Brain microvascular endothelial cell (primary cell): ENCODE measurements at places on chromosomes 16 and 17.

DNA sequence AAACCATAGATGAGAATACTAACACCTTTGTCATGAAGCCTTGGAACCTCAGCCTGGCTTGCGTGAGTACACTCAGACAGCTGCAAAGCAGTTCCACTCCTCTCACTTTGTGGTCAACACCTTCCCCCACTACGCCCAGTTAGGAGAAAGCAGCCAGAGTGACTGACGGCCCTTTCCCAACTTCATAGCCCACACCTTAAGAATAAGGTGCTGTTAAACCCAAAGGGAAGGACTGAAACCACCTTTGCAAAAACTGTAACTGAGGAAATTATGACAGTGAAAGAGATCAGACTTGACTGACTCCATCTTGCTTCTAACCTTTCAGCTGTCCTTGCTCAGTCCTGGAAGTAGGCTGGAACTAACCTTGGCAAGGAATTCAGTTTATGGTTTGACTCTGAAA is 13.7 kb downstream of the N4BP1 start:
- no peak for DNase-seq

- DNase-seq: peak; percentile 66
Measured at GRCh38 chr16:80824623-80825364, 20.4 kb upstream of the CDYL2 start.

- DNase-seq: peak; percentile 90
Measured at GRCh38 chr16:2835638-2836493, 5.8 kb downstream of the ZG16B start.

DNA sequence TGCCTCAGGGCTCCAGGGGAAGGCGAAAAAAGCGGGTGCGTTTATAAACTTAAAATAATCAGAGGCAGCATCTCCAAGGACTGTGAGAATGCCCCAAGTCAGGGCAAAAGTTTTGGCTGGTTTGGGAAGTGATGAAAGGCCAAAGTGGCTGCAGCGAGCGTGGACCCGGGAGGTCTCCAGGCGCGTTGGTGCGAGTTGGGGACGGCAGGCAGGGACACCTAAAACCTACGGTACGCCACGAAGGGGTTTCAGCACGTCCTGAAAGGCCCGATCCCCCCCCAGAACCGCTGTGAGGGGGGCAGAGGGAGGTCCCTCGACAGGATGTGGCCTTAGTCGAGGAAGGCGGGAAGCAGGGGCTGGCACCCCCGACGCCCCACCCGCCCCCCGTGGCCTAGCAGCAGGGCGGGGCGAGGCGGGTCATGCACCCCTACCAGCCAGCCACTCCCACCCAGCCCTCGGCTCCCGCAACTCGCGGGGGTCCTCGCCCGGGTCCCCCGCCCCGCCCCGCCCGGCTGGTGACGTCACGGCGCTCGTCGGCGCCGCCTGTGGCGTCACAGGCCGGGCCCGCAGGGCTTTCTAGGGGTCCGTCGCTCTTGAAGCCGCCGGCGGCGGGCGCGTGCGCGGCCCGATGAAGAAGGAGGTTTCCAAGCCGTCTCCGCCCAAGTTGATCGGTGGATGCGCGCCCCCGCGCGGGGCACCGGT is at the start of gene MYCBPAP:
Gene MYCBPAP (plus strand): TSS at position 569 of the 702 bp plus-strand sequence. CDS start 236 bp downstream, outside the sequence.
- peak; percentile 65 for DNase-seq

DNA sequence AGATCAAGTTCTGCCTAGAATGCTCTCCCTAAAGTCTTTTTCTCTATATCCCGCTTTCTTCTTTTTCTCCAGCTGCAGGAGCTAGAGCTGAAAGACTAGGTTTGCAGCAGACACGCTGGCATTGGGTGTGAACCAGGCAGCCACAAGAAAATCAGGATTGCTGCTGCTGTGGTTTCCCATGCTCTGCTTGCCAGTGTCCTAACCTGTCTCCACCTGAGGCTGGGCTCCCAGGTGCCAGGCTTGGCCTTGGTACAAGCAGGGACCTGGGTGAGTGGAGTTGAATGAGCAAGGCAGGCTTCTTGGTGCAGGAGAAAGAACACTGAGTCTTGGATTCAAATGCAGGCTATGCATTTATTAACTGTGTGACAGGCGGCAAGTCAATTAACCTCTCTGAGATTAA is 440.3 kb upstream of the MAF start:
- DNase-seq: no peak

GRCh38 chr16:5885521-5885920 is 787.9 kb upstream of the EEF2KMT start:
- no peak for DNase-seq

- no peak for DNase-seq
Measured at GRCh38 chr17:36578671-36579070, 13.0 kb upstream of the DHRS11 start.

GRCh38 chr16:12211870-12212690 is 235.5 kb downstream of the SNX29 start:
- no peak for DNase-seq

GRCh38 chr16:82137822-82138167 is 32.2 kb downstream of the MPHOSPH6 start:
- no peak for DNase-seq

DNA sequence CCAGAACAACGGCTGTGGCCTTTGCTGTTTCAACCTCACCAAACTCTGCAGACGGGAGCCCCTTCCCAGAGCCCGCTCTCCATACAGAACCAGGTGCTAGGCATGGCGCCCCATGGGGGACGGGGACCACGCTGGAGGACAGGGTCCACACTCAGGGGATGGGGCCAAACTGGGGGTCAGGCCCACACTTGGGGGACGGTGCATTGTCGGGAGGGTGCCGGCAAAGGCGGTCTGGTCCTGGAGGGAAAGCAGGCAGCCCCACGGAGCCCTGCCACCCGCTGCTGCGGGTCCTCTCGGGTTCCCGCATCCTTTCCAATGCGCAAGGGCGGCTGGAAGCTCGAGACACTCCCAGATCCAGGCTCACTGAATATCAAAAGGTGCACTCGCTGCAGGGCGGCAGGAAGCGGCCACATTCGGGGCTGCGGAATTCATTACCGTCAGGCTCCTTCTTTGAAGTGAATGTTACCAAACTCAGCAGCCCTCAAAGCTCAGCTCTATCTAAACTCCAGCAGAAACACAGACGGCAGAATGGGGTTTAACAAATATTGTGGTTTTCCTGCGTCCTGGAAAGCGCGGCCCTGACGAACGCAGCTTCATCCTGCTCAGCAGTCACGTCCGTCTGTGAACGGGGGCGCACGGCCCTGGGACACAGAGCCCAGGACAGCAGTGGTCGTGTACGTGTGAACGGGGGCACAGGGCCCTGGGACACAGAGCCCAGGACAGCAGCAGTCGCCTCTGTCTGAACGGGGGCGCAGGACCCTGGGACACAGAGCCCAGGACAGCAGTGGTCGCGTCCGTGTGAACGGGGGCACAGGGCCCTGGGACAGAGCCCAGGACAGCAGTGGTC is 41.3 kb downstream of the LMF1 start:
- DNase-seq: no peak

DNA sequence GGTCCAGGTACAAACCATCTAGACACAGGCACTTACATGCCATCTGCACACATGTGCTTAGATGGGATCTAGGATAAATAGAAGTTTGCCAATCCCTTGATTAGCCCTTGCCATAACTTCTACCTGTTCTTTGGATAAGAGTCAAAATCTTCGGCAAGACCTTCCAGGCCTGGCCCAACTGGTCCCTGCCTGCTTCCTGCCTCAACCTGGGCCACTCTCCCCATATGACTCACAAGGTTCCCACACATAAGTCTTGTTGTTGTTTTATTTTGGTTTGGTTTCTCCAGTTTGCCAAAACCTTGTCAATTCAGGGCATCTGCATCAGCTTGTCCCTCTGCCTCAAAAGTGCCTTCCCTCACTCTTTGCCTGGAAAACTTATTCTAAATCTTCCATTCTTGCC is 95.3 kb upstream of the XYLT1 start:
- DNase-seq: no peak

DNA sequence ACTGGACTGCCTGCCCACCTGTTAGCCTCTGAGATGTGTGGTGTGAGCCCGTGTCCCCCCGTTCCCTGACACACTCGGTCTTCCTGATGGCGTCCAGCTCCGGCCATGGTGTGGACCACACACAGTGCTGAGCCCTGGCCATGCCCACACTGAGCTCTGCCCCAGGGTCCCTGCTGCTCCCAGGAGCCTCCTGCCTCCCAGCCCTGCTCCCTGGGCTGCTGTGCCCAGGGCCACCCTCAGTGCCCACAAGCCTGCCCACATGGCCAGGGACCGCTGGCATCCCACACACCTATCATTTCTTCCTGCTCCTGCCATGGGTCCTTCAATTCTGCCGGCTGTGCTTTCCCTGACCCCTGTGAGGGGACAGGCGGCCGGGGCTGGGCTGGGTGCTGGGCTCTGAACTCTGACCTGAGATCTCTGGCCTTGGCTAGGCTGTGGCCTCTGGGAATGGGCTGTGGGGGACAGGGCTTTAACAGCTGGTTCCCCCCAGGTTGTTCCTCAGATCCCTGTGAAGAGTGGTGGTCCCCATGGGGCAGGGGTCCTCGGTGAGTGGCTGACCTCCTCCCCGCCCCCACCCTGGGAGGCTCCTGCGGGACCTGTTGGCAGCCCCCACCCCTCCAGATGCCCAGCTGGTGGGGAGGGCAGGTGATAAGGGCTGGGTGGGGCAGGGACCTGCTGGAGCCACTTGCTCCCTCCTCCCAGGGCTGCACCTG is 4.0 kb downstream of the CEMP1 start:
- DNase-seq: no peak

GRCh38 chr17:78651554-78651953 is 74.4 kb upstream of the DNAH17 start:
- no peak for DNase-seq

- no peak for DNase-seq
Measured at GRCh38 chr17:54194268-54194667, 371.5 kb downstream of the KIF2B start.

DNA sequence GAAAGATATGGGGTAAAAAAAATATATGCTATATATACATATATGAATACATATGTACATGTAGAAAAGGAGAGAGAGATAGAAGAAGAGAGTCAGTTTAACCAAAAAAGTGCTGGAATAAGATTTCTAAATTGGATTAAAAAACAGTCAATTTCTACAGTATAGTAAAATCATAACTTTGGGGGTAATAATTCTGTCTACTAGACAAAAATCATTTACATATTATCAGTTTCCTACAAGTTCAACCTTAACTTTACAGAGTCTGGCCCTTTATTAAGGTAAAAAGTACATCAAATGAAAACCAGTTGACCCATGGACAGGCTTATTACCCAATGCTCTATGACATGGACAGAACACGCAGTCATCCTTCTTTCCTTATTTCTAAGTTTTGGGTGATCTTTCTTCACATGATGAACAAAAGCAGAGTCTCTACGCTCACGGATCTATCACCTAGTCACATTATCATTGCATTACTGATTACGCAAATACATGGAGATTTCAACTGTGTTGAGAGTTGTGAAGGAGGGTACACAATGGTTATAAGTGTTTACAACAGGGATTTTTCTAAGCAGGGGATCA is 63.9 kb upstream of the SMIM36 start:
- no peak for DNase-seq

GRCh38 chr16:67699265-67699664 is 19.9 kb downstream of the GFOD2 start:
- no peak for DNase-seq

DNA sequence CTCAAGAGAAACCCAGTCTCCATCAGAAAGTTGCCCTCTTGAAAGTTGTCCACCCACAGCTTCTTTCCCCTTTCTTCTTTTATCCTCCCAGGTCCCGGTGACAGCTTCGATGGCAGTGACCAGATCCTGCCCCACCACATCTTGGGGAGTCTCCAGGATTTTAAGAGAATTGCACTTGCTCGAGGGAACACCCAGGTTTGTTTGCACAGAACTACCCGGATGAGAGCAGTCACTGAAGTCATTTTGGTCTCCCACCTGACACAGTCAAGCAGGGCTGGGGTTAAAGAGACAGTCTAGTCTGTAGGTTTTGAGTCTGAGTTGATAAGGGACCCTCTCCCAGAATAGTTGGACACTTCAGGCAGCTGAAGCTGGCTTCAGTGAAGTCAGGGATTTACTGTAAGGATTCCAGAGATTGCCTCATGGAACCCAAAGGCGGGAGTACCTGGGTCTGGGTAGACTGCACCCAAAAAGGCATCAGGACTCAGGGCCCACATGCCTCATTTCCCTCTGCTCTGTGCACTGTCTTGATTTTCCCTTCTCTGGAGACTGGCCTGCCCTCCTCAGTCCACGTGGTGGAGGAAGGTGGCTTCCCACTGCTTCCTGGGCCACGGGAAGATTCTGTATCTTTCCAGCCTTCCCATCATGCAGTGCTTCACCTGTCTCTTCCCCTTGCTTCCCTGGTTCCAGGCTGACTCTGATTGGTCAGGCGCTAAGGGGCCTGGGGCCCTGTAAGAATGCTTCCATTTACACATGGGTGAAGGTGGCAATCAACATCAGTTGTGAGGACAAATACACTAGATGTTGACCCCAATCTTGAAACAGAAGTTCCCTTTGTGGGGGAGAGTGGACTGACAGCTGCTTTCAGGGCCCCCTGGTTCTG is 9.5 kb downstream of the MYCBPAP start:
- DNase-seq: no peak

- peak; percentile 68 for DNase-seq
Measured at GRCh38 chr16:87123356-87124001, 193.7 kb downstream of the C16orf95 start.

- DNase-seq: no peak
Measured at GRCh38 chr16:68898026-68898425, 54.7 kb downstream of the TANGO6 start.

DNA sequence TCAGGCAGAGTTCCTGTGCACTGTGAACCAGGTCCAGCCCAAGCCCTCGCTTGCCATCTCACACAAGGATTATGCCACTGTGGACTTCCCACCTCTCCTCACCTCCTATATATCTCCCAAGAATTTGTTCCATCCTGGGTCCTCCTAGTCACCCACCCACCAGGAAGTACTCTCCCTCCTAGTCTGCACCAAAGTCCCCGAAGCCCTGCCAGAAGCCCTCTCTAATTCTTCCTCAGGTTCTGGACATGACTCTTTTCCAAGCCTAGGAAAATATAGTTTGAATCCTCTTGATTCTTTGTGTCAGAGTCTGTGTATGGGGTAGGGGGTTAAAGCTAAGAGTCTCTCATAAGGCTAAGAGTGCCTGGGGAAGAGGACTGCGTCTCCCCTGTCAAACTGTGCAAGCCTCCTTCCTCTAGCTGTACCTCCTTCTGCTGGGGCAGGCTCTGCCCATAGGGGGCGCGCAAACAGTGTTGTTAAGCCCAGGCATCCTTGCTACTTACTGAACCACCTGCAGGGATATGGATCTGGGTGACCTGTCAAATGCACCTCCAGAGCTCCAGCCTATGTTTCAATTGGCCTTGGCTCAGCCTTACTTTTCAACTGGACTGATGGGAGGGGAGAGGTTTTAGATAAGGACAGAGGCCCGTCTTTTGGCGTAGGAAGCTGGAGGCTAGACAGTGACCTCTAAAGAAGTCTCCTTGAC is 16.6 kb upstream of the DLX4 start:
- peak; percentile 58 for DNase-seq

- no peak for DNase-seq
Measured at GRCh38 chr16:56591377-56592060, 2.2 kb downstream of the MT3 start.
